ENCODE measurements at places on chromosomes 7 and 10. TPM values are rescaled to one million over a fixed set of nuclear protein-coding genes. Genes with fewer than 3 reads are reported as not detected.

The AMZ1 gene
- 0.29 TPM for total RNA-seq

The ARHGAP22 gene
- total RNA-seq: not detected

- peak; percentile 52 for DNase-seq
Measured at GRCh38 chr10:134247-135131, 766 bp upstream of the ZMYND11 start.

The SLC18A3 gene
- not detected for total RNA-seq

The LIPK gene
- total RNA-seq: not detected

- DNase-seq: no peak
Measured at GRCh38 chr7:69966766-69967591, 368.7 kb downstream of the AUTS2 start.

GRCh38 chr10:131082201-131082850 lies 229.2 kb downstream of the TCERG1L start:
- DNase-seq: no peak

GRCh38 chr7:150417863-150418262 lies 32.6 kb upstream of the GIMAP8 start:
- DNase-seq: peak; percentile 21

The CYP3A4 gene
- not detected for total RNA-seq

The ZP3 gene
- total RNA-seq: 0.94 TPM

The WEE2 gene
- not detected for total RNA-seq

GRCh38 chr10:37488792-37489657 lies 363.6 kb downstream of the ANKRD30A start:
- DNase-seq: no peak

GRCh38 chr10:31584098-31584631 lies 265.1 kb downstream of the ZEB1 start:
- no peak for DNase-seq

GRCh38 chr10:50614444-50615137 lies 9.2 kb downstream of the SGMS1 start:
- no peak for DNase-seq

DNA sequence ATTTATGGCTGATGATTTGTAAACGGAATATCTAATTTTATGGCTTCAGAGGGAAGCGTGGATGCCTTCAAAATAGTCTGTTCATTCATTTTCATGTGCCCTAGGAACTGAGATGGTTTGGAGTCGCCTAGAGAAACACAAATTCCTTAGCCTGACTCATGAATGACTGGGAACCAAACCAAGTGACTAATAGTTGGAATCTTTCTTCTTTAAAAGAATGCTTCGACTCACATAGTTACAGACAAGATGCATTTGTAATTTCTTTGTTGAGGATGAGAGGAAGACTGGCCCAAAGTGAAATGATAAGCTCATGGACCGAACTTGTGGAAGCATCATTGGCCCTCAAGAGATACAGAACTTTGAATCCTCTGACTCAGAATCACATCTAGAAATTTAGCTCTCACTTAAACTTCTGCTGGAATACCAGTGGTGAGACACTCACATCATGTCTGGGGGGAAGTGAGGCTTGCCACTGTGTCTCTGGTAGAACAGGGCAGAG lies 1107.2 kb downstream of the NRG3 start:
- no peak for DNase-seq

GRCh38 chr10:124942317-124943169 lies 620 bp downstream of the ZRANB1 start:
- DNase-seq: no peak

GRCh38 chr7:135160858-135161653 lies 9.5 kb downstream of the CYREN start:
- DNase-seq: no peak

- DNase-seq: no peak
Measured at GRCh38 chr10:132294561-132295318, 13.0 kb downstream of the STK32C start.

The EBLN1 gene
- total RNA-seq: not detected

DNA sequence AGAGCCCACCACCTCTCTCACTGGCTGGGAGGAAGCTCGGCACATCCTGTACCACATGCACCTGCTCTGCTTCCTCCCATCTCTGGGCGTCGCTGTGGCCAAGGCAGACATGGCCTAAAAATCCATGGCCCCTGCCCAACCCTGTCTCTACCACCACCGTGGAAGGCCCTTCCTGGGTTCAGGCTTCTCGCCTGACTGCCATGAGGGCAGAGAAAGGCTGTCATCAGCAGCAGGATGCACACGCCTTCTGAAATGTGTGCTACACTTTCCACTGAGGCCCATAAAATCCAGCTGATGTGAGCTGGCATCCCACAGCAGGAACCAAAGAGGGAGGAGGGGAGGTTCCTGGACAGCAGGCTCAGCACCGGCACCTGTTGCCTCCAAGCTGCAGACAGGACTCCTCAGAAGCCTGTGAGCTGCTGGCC lies 93.4 kb downstream of the PTPRN2 start:
- no peak for DNase-seq

DNA sequence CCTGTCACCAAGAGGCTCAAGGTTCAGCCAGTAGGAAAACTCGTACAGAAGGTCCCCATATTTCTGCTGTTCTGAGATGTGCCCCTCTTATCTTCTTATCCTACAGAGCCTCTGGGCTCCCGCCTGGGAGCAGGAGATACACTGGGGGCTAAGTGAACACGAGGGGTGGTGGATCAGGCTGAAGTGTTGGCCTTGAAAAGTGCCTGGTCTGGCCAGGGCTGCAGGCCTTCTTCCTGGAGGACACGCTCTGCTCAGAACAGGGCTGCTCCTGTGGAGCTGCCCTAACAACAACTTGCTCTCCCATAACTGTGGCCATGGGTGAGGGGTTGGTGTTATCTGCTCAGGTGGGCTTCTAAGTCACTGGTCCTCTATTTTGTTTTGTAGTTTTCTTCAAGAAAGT lies 33.7 kb downstream of the C10orf120 start:
- peak; percentile 21 for DNase-seq

The CPEB3 gene
- total RNA-seq: 4.3 TPM

The INSYN2A gene
- total RNA-seq: not detected

DNA sequence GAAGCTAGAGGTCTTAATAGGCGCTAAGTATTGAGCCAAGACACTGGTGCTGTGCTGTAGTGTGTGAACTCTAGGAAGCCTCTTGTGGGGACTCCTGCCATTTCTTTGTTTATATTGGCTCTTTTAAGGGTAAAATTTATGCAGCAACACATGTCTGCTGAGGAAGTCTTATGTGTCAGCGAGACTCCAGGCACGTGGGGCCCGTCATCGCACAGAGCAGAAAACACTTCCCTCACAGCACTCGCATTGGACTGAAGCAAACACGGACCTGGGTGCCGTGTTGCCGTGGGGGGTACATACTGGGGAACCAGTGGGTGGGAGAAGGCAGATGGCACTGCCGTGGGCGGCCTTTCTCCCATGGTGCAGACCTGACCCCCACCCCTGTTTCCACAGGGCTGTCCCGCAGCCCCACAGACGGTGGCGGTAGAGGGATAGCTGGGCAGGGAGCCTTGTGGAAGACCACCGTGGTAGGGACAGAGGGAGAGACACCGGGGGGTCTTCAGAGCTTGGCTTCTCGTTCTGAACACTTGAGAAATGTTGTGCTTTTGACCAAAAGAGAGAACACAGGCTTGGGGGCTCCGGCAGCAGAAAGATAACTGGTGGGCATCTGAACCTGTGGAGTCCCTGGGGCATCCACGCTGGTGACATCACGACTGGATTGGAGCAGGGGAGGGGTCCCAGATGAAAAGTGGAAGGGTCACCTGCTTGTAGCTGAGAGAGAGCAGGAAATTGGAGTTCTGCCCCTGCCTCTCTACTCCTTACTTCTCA lies 284.7 kb upstream of the SHH start:
- DNase-seq: no peak

Data from activated CD8-positive, alpha-beta memory T cell treated with anti-CD3 and anti-CD28 coated beads, Interleukin-2, amount 10 ng/mL, durations not matched to agents 7 days and 5 days (primary cell).